NCI-H187 (cell line): ENCODE measurements at places on chromosomes 2 and 18.

- DNase-seq = no peak
Measured at GRCh38 chr18:9428862-9429661, 46.3 kb upstream of the RALBP1 start.

DNA sequence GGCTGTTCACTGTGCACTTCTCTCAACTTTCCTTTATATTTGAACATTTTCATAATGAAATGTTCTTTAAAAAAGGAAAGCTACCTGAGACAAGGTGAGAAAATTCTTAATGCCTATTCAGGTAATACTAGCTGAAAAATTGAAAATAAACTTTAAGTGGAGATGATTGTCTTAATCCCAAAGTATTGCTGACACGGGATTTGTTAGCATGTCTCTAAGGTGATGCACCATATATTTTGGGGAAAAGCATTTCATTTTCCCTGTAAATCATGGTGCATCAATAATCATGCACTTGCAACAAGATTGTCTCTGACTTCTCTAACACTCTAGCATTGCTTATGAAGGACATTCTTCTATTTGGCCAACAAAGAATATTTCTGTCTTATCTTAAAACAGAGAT is 848.0 kb downstream of the DPP10 start:
- DNase-seq = no peak

DNA sequence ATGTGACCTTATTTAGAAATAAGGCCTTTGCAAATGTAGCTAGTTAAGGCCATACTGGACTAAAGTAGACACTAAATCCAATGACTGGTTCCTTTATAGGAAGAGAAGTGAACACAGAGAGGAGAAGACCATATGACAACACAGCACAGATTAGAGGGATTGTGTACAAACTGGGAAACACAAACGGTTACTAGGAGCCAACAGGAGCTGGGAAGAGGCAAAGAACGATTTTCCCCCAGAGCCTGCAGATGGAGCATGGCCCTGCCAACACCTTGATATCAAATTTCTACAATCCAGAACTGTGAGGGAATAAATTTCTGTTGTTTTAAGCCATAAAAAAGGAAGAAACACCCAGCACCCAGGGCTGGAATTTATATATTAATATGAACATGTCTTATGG is 38.7 kb upstream of the COL5A2 start:
- DNase-seq = no peak

GRCh38 chr2:157236404-157236803 is 21.1 kb upstream of the GALNT5 start:
- DNase-seq = no peak

DNA sequence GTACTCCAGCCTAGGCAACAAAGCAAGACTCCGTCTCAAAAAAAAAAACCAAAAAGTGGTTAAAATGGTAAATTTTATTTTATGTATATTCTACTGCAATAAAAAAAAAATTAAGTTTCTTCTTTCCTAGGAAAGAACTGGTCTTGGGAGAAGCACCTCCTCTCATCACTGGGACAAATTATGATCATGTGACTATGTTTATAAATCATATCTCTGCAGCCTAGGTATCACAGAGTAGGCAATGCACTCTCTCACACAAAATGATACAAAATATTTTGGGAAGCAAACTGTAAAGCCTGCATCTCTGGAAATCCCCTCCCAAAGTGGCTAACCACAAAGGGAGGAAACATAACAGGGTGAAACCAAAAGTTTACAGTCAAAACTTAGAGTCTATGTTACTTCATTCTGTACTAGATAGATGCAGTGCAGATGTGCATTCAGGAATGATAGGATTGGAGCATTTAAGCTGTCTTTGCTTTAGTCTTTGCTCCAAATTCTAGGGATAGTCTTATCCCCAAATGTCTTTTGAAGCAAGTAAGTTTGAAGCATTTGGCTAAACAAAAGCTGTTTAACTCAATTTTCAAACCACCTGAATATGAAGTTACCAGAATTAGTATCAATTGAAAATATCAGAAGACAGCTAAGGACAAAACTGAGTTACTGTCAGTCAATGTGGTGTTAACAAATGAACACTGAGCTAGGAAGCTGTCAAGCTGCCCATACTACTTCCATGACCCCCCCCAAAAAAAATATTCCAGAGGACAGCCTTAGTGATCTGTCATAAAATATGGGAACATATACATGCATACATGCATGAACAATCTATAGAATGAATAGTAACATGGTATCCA is 21.1 kb upstream of the MALT1 start:
- no peak for DNase-seq

- no peak for DNase-seq
Measured at GRCh38 chr2:63399156-63399555, 189.1 kb downstream of the WDPCP start.

GRCh38 chr2:190722835-190723234 is 74.0 kb downstream of the NAB1 start:
- DNase-seq = no peak

DNA sequence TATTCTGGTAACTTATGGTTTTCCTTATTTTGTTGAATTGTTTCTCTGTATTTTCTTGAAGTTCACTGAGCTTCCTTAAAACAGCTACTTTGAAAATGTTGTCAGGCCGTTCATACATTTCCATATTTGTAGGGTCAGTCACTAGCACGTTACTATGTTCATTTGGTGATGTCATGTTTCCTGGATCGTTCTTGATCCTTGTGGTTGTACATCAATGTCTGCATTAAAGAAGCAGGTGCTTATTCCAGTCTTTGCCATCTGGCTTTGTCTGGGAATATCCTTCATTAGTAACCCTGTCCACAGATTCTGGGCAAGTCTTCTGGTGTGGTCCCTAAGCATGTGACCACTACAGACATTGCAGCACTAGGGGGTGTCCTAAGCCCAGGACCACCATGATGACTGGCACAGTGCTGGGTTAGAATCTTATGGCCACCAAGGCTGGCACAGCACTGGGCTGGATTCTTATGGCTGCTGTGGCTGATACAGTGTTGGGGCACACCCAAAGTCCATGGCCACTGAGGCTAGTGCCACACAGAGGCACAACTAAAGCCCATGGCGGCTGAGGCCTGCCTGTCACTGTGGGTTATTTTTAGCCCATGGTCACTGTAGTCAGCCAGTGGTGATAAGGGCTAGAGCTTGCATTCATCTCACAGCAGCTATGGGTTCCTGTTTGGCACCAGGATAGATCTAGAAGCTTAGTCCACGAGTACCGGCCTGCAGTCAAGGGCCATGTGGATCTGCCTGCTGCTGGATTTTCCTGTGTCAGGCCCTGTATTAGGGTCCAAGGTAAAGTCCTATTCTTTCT is 13.2 kb downstream of the VWA3B start:
- no peak for DNase-seq

DNA sequence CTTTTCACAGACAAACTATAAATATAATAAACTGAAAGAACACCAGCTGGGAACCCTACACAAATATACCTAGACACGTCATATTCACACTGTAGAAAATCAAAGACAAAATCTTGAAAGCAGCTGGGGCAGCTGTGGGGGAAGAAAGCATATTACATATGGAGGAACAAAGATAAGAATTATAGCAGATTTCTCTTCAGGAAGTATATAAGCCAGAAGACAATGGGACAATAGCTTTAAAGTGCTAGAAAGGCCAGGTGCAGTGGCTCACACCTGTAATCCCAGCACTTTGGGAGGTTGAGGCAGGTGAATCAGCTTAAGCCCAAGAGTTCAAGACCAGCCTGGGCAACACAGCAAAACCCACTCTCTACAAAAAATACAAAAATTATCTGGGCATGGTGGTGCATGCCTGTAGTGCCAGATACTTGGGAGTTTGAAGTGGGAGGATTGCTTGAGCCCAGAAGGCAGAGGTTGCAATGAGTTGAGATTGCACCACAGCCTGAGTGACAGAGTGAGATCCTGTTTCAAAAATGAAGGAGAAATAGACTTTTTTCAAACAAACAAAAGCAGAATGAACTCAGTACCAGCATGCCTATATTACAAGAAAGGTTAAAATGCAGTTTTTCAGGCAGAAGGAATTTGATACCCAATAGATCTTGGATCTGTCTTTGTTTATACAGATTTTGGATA is 26.8 kb upstream of the ERCC3 start:
- no peak for DNase-seq

DNA sequence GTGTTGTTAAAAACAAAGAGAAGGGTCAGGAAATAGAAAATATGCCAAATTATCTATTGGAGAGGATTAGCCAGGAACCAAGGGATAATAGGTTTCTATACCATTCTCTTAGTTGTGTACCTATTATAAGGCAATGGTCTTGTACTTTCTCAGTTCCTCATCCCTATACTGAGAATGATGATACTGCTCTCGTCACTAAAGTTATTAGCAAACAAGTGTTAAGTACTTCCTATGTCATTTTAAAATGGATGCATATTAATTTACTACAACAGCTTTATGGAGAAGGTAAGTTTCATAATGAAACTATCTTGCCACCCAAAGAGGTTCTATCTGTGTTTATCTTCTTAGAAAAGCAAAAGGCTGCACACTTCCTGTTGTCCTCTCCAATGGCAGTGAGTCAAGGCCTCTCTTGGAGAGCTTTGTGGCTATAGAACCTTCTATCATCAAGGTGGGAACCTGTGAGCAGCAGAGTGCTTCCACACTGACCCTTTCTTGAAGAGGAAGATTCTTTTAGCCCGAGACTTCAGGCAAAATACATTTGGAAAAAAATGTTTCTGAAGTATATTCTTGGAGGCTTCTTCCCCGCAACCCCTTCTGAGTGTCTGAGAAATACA is 460.7 kb upstream of the FANCL start:
- no peak for DNase-seq

- no peak for DNase-seq
Measured at GRCh38 chr2:127560931-127561280, 25.4 kb downstream of the MYO7B start.

DNA sequence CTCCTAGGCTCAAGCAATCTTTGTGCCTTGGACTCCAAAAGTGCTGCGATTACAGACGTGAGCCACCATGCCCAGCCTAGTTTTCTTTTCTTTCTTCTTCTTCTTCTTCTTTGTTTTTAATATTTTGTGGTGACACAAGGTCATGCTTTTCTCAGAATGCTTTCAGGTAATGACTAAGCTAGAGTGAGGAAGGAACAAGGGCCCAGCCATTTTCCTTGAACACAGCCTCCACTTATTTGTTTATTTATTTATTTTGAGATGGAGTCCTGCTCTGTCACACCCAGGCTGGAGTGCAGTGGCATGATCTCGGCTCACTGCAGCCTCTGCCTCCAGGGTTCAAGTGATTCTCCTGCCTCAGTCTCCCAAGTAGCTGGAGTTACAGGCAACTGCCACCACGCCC is 74.3 kb upstream of the ST3GAL5 start:
- no peak for DNase-seq

- no peak for DNase-seq
Measured at GRCh38 chr2:166410828-166411472, 35.2 kb upstream of the SCN9A start.

DNA sequence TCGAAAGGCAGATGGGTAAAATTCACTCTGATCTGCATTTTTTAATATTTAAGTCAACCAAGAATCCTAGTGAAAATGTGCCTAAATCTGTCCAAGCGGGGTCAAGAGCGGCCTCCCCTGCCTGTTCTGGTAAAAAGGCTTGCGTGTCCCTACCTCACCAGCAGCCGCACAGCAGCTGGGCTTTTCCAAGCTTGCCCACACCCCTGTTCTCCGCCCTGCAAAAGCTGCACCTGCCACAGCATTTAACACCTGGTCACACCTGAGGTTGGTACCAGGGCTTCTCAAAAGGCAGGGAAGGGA is 25.8 kb upstream of the TMEM182 start:
- no peak for DNase-seq

GRCh38 chr2:8346208-8346607 is 335.6 kb upstream of the ID2 start:
- no peak for DNase-seq

DNA sequence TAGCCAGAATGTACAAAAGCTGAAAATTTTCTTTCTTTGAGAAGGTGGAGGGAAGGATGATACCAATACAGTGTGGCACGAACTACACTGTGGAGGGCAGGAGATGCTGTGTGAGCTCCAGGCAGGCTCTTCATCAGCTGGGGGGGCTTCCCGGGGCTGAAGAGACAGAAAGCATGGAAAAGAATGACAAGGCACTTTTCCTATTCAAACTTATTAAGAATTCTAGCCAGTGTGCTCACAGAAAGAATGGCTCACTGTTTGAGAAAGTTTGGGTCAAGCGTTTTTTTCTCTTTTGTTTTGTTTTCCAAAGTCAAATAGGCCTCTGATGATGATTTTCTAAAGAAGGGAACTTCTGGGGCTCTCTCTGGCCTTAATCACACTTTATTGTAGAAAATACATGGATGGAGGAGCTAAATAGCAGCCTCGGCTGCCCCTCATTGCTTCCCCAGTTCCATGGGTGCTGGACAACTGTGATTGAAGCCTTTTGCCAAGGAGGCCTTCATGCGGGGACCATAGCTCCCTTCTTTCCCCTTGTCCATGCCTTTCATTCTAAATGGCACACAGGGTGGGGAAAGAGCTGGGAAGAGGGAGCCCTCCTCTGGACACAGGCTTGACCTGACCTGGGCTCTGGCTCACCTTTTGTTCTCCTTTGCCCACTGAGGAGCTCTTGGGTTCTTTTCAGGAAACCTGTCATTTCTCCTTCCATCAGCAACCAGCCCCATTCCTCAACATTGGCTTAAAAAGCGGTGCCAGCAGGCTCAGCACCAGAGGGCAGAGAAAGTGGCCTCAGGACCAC is 130.6 kb downstream of the TDRD15 start:
- DNase-seq = no peak

GRCh38 chr2:74843899-74844298 is 10.0 kb downstream of the HK2 start:
- DNase-seq = no peak

- DNase-seq = no peak
Measured at GRCh38 chr18:35095983-35096676, 54.9 kb downstream of the MAPRE2 start.

GRCh38 chr18:25517881-25518715 is 166.1 kb upstream of the ZNF521 start:
- DNase-seq = no peak

- no peak for DNase-seq
Measured at GRCh38 chr2:148568597-148568996, 76.0 kb upstream of the EPC2 start.

DNA sequence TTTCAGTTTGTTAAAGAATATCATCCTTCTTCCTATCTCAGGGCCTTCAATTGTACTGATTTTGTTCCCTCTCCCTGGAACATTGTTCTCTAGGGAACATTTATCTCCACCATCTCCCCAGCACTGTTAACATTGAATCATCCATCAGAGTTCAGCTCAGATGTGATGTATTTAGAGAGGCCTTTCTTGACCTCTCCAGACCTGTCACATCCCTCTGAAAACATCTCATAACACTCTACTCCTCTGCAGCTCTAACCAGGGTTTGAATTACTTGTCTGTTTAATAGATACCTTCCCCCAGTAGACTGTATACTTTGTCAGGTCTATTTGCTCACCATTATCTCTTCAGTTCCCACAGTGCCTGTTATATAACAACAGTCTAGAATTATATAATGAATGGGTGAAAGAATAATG is 98.6 kb downstream of the GALNT1 start:
- DNase-seq = no peak

GRCh38 chr2:216116418-216116817 is 7.3 kb downstream of the XRCC5 start:
- no peak for DNase-seq

DNA sequence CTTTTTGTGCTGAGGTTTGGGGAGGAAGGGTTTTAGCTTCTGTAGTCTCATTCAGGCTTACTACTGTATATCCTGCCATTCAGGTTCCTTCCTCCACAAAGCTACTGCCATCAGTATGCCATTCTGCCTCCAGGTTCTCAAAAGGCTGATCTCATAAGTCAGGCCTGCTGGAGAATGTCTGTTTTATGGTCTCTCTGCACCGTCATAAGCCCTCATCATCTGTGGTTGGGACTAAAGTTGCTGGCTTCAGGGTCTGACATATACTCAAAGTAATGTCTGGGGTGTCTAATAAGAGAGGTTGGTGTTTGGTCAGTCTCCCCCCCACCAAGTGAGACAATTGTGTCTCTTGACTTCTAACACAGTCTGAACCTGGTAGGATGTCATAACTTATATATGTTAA is 36.2 kb upstream of the CCBE1 start:
- DNase-seq = no peak
